Activated CD4-positive, alpha-beta memory T cell treated with anti-CD3 and anti-CD28 coated beads, Interleukin-2, amount 10 ng/mL, durations not matched to agents 7 days and 5 days (primary cell): ENCODE measurements at places on chromosomes 2 and 18. TPM values are rescaled to one million over a fixed set of nuclear protein-coding genes. Genes with fewer than 3 reads are reported as not detected.

The PRPF40A gene
- total RNA-seq: 113 TPM

The TCF4 gene
- total RNA-seq: 0.45 TPM

The ANTXR1 gene
- not detected for total RNA-seq

The SPP2 gene
- not detected for total RNA-seq

The RESP18 gene
- total RNA-seq: not detected

The TCF23 gene
- total RNA-seq: not detected

The PMAIP1 gene
- 35.3 TPM for total RNA-seq

The ZNF521 gene
- total RNA-seq: not detected
